Gastroesophageal sphincter (tissue), 4 donors: ENCODE measurements at places on chromosomes 3 and 15. TPM values are rescaled to one million over a fixed set of nuclear protein-coding genes. Genes with fewer than 3 reads are reported as not detected.

The CISH gene
- total RNA-seq = 0.99 TPM

The NPTN gene
- 338 TPM for total RNA-seq

The NAALADL2 gene
- 3.1 TPM for total RNA-seq

The LOXL1 gene
- total RNA-seq = 63.0 TPM

The DAZL gene
- not detected for total RNA-seq

The LINGO1 gene
- total RNA-seq = 0.54 TPM

The PCLAF gene
- total RNA-seq = 2.4 TPM

GRCh38 chr3:150751781-150752263 is 11.1 kb downstream of the SIAH2 start:
- ATAC-seq = no peak

GRCh38 chr3:13275376-13276005 is 144.6 kb downstream of the NUP210 start:
- ATAC-seq = no peak

- no peak for ATAC-seq
Measured at GRCh38 chr3:114127517-114127916, 51.3 kb downstream of the DRD3 start.
